ENCODE measurements at places on chromosomes 3 and 15.

DNA sequence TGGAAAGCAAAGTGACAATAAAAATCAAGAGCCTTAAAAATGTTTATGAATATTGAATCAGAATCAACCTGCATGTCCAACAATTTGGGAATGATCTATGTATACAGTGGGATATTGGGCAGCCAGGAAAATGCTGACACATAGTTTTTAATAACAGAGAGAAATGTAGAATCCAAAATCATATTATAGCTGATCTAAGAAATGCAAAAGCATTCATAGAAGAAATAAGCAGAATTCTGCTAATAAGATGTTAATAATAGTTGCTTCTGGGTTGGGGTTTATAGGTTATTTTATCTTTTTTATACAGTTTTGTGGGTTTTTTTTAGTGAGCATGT is 15.1 kb downstream of the KIF9 start:
- no peak overlapping the region for H3K27ac ChIP-seq
- DNase-seq = no peak
- no peaks in the 10 kb centered on the region for H3K4me1 ChIP-seq

DNA sequence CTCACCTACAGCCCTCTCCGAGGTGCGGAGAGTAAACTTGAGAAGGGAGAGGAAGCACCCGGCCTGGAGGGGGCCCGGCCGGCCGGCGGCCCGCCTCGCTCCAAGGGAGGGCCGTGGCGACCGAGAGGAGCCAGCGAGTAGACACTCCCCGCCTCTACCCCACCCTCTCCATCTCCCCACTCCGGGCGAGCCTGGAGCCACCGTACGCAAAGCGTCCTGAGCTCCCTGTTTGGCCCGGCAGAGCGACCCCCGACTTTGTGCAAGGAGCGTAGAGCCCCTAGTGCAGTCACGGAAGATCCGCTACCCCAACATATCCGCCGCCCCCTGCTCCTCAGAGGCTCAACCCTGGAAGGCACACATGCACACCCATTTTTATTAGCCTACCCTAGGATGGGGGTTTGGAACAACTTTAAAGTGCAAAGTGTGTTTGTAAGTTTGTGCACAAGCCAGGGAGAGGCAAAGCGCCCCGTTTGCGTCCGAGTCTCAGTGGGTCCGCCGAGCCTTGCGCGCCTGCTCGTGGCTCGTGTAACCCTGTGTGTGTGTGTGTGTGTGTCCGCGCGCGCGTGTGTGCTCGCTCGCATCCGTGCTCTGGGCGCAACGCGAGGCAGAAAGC is 508 bp upstream of the SMAD6 start:
- H3K27ac ChIP-seq = no peak overlapping the region
- peak overlapping the region; percentile 83 for H3K4me3 ChIP-seq
- no peak for DNase-seq
- peaks cover 13% of the 10 kb centered on the region for H3K4me1 ChIP-seq

- no peak overlapping the region for H3K4me3 ChIP-seq
- H3K27me3 ChIP-seq = no peaks in the 10 kb centered on the region
- no peak overlapping the region for H3K27ac ChIP-seq
- no peaks in the 10 kb centered on the region for H3K36me3 ChIP-seq
- DNase-seq = no peak
Observed at GRCh38 chr3:27679691-27680090, 42.4 kb downstream of the EOMES start.

DNA sequence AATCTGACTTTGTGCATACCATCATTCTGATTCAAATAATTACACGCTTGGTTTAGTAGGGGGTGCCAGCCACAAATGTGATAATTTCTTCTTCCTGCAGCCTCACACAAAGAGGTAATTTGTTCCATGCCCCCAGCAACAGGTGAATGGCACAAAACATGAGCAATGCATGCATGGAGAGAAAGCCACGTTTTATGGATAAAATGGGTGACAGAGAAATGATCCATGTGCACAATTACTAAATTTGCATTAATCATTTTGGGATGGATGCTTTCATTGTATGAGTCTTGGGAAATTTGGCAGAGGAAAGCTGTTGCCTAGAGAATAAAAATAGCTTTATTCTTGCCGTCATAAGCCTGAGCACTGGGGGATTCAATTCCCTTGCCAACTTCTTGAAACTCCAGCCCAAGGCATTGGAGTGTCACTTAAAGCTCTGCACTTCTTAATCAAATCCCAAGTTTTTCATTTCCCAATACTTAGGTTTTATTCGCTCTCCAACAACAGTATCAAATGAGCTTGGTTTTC is 411.6 kb downstream of the GBE1 start:
- no peak for DNase-seq
- H3K4me3 ChIP-seq = no peak overlapping the region
- no peaks in the 10 kb centered on the region for H3K4me1 ChIP-seq

- no peak overlapping the region for H3K4me3 ChIP-seq
- no peak overlapping the region for H3K27ac ChIP-seq
- H3K27me3 ChIP-seq = no peaks in the 10 kb centered on the region
- no peaks in the 10 kb centered on the region for H3K36me3 ChIP-seq
Observed at GRCh38 chr15:98126326-98127085, 166.0 kb downstream of the ARRDC4 start.

- no peaks in the 10 kb centered on the region for H3K36me3 ChIP-seq
- peaks cover 5% of the 10 kb centered on the region for H3K4me1 ChIP-seq
- no peak for DNase-seq
- no peak overlapping the region for H3K27ac ChIP-seq
- H3K27me3 ChIP-seq = no peaks in the 10 kb centered on the region
- no peak overlapping the region for H3K4me3 ChIP-seq
Observed at GRCh38 chr3:155766206-155766605, 21.3 kb upstream of the PLCH1 start.

DNA sequence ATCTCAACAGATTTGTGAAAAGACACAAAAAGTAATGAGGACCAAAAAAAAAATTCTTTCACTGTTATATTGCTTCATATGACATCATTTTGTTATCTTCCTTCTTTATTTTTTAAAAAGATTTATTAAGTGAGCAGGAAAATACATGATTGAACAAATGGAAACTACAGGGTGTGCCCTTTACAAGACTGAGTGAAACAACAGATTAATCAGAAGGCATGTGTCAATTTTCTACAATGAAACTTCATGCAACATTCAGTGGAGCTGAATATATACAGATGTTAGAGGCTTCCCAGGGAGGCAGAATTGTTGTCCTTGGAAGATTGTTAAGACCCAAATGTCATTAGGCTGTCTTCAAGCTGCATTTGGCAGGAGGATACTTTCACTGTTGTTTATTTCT is 28.4 kb upstream of the SLC2A2 start:
- H3K4me1 ChIP-seq = peaks cover 4% of the 10 kb centered on the region
- H3K27ac ChIP-seq = no peak overlapping the region
- H3K36me3 ChIP-seq = no peaks in the 10 kb centered on the region
- no peak for DNase-seq
- no peaks in the 10 kb centered on the region for H3K27me3 ChIP-seq

DNA sequence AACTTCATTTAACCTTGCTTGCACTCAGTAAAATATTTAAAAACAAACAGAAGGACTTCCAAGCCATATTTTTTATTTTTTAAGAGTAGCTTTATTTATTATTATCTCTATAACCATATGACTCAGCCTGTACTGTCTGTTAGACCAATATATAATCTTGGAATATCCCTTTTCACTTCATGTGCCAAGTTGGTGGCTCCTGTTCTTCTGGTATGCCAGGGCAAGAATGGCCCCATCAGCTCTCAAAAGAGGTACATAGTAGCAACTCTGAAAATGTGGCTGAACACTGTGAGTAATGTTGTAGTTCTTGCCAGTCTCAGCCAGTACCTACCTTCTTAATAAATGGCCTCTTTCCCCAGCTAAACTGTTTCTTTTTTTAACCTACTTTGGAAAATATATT is 257.0 kb upstream of the UBE2E1 start:
- no peak for DNase-seq
- H3K36me3 ChIP-seq = no peaks in the 10 kb centered on the region
- H3K4me1 ChIP-seq = no peaks in the 10 kb centered on the region
- H3K27me3 ChIP-seq = no peaks in the 10 kb centered on the region
- H3K27ac ChIP-seq = no peak overlapping the region
- no peak overlapping the region for H3K4me3 ChIP-seq

DNA sequence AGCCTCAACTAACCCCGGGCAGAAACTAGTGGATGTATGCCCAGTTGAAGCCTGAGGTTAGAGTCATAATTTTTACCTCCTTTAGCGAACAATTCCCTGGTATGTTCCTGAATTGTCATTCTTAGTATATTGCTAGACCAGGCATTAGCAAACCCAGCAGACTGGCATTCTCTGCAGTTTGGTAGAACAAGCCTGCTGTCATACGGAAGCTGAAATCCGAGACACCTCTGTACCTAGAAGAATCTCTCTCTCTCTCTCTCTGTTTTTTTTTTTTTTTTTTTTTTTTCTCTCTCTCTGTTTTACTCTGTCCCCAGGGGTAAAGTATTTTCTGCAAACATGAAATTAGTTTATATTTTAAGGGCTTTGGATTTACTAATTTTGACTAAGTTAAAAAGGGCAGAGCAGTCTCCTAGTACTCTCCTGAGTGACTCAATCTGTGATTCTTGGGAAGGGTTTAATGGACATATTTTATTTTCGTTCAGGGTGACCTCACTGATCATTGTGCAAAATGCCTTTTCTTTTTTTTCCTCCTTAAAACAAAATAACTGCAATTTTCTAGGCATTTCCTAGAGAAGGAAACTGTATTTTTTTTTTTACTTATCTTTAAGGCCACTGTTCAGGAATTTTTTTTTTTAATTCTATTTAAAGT is 133.6 kb upstream of the ICE2 start:
- no peak overlapping the region for H3K27ac ChIP-seq
- no peaks in the 10 kb centered on the region for H3K27me3 ChIP-seq

GRCh38 chr3:138945709-138946662 is 951 bp downstream of the FOXL2 start:
- no peak for DNase-seq
- H3K27me3 ChIP-seq = peaks cover 100% of the 10 kb centered on the region
- H3K27ac ChIP-seq = no peak overlapping the region
- peaks cover 50% of the 10 kb centered on the region for H3K4me1 ChIP-seq

GRCh38 chr3:122689587-122689986 is 8.9 kb downstream of the PARP14 start:
- H3K27me3 ChIP-seq = no peaks in the 10 kb centered on the region
- peaks cover 24% of the 10 kb centered on the region for H3K36me3 ChIP-seq
- no peak overlapping the region for H3K27ac ChIP-seq
- no peaks in the 10 kb centered on the region for H3K4me1 ChIP-seq

GRCh38 chr3:195451373-195452015 is 8.7 kb upstream of the ACAP2 start:
- DNase-seq = no peak
- H3K4me1 ChIP-seq = no peaks in the 10 kb centered on the region
- H3K4me3 ChIP-seq = no peak overlapping the region

DNA sequence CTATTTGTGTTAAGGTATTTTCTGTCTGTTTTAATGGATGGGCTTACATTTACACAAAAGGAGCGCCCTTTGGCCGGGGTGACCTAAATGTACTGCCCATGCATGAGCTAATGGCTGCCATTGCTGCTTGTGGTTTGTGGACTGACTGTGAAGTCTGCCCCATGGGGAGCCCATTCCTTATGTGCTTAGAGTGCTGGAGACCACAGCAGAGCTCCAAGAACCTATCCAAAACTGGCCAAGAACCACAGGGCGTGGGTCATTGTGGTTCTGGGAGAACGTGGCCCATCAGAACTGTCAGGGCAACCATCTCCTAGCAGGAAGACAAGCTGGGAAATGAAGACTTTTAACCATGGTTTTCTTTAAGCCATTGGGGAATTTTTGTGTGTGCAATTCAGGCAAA is 105.3 kb downstream of the CHDH start:
- H3K27ac ChIP-seq = no peak overlapping the region
- no peaks in the 10 kb centered on the region for H3K27me3 ChIP-seq
- no peaks in the 10 kb centered on the region for H3K36me3 ChIP-seq
- H3K4me3 ChIP-seq = no peak overlapping the region
- DNase-seq = no peak

DNA sequence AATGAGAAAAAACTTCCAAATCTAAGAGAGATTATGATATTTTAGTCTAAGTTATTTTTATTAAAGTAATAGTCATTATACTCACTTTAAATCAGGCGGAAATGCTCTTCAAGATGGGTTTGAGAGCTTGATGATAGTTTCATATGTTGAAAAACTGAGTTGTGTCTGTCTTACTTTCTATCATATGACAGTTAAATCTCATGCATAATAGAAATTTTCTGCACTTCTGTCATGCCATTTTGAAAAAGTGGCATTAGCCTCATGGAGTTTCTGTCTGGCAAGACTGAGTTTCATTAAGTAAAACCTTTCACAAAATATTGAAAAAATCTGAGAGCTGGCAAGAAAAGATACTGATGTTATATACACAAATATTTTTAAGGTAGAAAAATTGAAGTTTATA is 511.8 kb downstream of the EPHA3 start:
- no peaks in the 10 kb centered on the region for H3K4me1 ChIP-seq
- H3K36me3 ChIP-seq = no peaks in the 10 kb centered on the region
- DNase-seq = no peak
- no peak overlapping the region for H3K4me3 ChIP-seq

DNA sequence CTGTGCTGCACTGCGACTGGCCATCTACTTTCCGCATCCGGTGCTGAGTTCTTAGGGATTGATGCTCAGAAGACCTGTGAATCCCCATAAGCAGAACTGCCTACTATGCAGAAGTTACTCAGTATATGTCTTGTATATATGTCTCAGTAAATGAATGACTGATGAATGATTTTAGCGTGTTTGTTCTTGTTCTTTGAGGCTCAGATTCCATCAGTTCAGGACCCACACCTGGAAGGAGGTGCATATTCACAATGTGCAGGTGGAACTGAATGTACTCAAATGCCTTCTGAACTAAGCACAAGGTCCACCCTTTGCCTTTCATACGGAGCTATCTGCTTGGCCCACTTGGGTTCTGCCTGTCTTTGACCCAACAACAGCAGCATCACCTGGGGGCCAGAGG is 19.8 kb downstream of the TNFAIP8L3 start:
- no peaks in the 10 kb centered on the region for H3K36me3 ChIP-seq
- no peaks in the 10 kb centered on the region for H3K4me1 ChIP-seq
- H3K27ac ChIP-seq = no peak overlapping the region
- DNase-seq = no peak
- no peaks in the 10 kb centered on the region for H3K27me3 ChIP-seq

DNA sequence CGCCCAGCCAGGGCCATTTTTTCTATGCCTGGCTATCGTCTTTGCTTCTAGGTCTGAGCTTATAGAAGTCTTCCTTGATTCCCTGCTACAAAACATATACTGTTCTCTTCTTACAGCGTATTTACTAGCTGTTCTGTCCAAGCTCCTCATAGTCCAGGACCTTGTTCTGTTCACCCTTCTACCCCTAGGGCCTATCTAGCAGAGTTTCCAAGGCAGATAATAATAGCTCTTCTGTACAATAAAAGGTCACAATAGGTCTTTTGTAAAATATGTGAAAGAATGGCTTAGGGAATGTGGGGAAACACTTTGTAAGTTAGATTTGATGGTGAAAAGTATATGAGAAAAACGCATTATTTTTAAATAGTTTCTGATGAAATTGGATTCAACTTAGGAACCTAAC is 158.2 kb downstream of the P3H2 start:
- H3K27me3 ChIP-seq = no peaks in the 10 kb centered on the region
- no peak overlapping the region for H3K4me3 ChIP-seq
- no peak overlapping the region for H3K27ac ChIP-seq
- H3K4me1 ChIP-seq = peaks cover 5% of the 10 kb centered on the region

DNA sequence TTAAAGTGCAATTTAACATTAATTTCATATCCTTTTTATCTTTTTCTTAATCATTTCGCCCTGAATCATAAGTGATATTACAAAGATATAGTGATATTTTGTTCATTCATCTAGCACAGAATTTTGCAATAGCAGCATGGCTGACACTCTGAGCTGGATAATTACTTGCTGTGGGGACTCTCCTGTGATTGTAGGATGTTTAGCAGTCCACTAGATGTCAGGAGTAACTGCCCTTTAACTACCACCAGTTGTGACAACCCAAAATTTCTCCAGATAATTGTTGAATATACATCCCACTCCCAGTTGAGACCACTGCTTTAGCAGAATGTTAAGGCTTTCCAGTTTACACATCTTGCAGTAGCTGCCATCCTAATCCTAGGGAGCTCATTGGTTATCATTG is 196.8 kb upstream of the MBNL1 start:
- no peaks in the 10 kb centered on the region for H3K4me1 ChIP-seq
- no peaks in the 10 kb centered on the region for H3K27me3 ChIP-seq
- no peak overlapping the region for H3K4me3 ChIP-seq
- no peak overlapping the region for H3K27ac ChIP-seq

All from H1 (cell line).